H54 (cell line): ENCODE measurements at places on chromosomes 12 and 14.

DNA sequence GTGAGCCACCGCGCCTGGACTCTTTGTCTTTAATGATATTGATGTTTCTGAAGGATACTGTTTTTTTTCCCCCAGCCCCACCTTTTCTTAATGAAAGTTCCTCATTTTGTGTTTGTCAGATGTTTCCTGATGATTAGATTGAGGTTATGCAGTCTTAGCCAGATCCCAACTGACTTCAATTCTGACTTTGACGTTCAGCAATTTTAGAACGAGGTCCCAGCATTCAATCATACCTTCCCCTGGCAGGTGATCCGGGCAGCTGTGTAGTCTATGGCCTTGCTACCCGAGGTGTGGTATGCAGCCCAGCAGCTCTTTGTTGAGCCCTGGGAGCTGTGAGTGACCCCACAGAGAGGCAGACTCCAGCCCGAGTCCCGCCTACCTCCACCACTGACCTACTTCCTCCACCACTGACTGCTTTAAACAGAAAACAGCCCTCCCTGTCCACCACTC lies 82.7 kb downstream of the LGMN start:
- no peak for DNase-seq

- DNase-seq: no peak
These were observed 3.8 kb downstream of the NR4A1 start for GRCh38 chr12:52054833-52055730.

DNA sequence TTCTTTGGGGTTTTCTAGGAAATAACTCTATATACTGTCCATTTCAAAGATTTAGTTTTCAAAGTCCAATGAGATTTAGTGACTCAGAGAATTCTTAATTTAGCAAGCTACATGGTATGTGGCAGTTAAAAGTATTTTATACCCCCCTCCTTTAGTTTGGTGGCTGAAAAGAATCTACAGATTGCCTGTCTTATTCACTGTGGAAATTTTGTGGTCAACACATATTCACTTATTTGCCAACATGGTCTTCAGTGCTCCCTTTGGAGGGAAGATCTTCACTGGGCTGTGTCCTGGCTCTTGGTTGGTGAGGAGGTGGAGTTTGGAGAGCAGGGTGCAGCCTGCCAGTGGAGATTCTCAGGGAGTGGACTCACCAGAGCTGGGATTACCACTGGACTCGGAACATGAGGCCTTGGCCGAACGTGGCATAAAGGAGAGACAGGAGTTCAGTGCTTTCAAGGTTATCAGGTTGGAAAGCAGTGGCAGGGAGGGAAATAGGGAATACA lies 39.8 kb downstream of the SAMD4A start:
- DNase-seq: no peak

GRCh38 chr14:91372671-91373495 lies 44.7 kb downstream of the CCDC88C start:
- no peak for DNase-seq

DNA sequence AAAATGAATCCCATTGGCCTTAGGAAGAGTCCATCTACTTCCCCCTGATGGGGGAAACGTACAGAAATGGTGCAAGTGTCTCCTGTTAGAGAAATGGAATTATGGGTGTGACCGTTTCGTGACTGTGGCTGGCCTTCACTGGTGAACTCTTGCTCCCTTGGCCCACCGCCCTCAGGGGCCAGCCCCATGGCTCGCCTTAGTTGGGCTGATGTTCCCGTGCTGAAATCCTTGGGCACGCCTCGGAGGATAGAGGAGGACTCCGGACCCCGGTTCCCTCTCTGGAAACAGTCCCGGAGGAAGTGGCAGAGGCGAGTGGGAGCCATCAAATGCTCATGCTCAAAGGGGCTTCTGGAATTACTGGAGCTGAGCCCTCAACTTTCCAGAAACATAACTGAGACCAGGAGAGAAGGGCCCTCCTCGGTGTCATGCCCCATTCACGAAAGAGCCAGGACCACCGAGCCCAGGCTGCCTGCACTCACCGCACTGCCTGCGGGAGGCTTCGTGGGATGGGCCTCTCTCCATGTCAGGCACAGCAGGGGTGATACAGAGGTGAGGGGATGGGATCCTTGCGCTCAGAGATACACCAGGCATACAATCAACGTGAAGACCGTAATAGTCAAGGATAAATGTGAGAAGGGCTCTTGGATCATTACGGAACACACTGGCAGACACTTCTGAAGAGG lies 10.1 kb upstream of the CACNA2D4 start:
- DNase-seq: no peak

DNA sequence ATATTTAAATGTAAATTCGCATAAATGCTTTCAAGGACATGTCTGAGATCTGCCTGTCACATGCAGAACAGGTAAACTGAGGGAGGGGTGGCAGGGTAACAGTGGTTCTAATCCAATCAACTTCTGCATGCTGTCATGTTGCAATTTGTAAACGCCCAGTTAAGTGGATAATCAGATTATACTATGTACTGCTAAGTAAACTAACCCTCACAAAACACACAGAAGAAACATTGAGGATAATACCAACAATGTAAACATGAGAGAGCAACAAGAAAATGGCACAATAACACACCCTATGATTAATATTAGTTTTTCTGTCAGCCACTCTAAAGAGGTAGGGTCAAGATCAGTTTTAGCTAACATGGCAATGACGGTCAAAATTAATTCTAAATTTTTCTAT lies 123.7 kb downstream of the KIF21A start:
- no peak for DNase-seq

DNA sequence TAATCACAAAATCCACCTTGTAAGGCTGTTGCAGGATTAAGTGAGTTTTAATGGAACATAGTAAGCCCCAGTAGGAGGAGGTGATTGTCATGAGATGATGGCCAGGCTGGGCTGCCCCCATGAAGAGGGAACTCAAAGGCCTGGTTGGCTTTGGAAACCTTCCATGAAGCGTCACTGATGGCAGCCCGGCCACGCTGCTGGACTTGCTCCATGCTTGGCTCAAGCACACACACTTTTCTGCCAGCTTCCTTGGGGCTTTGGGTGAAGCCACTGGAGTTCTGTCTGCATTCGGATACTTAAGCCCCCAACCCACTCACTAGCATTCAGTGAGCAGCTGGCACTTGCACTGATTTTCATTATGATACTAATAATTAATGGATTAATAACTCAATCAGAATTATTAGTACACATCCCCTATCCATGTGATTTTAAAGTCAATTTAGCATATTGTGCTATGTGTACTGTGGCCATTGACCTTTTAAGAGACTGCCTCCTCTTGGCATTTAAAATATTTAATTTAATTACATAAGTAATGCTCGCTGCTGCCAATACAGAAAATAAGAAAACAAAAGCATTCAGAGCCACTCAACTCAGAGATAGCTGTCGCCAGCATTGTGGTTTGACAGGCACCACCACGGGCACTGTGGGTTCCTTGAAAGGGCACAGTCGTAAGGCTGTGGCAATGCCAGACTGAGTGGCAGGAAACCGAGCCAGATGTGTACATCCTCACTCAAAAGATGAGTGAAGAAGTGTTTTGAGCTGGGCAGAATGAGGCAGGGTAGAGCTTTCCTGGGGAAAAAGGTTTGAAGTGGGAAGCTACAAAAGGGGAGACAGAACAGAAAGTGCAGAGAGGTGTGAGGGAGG lies 15.9 kb downstream of the KRT85 start:
- no peak for DNase-seq

DNA sequence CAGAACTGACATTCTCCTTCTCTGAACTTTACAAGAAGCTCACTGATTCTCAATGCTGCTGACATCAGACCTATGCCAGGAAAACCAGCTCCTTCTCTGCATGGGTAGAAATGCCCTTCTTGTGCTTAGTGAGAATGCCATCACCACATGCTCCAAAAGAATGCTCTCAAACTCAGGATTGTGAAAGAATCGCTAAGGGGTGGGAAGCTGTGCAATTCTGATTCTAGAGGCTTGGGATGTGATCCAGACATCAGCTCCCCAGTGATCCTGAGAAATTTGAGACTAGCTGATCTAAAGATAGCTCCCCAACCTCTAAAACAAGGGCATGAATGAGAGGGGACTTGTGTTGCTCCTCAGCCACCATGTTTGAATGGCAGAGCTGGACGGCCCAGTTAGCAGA lies 113.2 kb downstream of the DPF3 start:
- DNase-seq: no peak

DNA sequence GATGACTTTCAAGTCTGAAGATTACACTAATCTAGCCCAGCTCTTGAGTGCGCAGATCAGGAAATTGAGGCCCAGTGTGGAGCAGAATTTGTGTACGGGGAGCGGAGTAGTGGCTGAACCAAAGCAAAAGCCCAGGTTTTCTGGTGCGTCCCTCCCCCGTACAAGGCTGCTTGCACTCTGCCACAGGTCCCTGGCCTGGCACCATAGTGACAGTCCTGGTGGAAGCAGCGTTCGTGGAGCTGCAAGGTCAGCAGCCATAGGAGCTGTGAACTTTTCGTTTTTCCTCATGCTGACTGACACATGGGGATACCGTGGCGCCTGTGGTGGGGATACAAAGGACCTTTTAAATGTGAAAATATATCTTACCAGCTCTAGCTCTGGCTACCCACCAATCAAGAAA lies 1.7 kb downstream of the EVL start:
- no peak for DNase-seq

DNA sequence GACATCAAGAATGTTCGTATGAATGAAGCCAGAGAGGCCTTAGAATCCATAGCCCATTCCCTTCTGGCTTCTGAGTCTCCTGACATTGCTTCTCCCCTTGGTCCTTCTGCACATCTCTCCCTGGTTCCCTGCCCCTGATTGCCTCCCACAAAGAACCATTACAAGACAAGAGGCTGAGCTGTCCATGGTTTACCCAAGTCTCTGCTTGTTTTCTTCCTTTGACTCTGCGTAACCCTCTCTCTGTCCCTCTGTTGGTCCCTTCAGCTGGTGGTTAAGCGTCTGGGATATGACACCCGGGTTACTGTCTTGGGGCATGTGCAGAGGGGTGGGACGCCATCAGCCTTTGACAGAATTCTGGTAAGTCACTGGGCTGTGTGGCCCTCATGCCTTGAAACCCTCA lies 15.9 kb downstream of the PFKM start:
- DNase-seq: no peak

- no peak for DNase-seq
These were observed 77.4 kb downstream of the FBXL14 start for GRCh38 chr12:1517007-1517406.

GRCh38 chr12:80189241-80189640 lies 89.9 kb downstream of the OTOGL start:
- DNase-seq: no peak

GRCh38 chr14:89465876-89466275 lies 48.8 kb upstream of the FOXN3 start:
- DNase-seq: no peak

- no peak for DNase-seq
These were observed 5.5 kb upstream of the HOXC9 start for GRCh38 chr12:53994264-53995001.

DNA sequence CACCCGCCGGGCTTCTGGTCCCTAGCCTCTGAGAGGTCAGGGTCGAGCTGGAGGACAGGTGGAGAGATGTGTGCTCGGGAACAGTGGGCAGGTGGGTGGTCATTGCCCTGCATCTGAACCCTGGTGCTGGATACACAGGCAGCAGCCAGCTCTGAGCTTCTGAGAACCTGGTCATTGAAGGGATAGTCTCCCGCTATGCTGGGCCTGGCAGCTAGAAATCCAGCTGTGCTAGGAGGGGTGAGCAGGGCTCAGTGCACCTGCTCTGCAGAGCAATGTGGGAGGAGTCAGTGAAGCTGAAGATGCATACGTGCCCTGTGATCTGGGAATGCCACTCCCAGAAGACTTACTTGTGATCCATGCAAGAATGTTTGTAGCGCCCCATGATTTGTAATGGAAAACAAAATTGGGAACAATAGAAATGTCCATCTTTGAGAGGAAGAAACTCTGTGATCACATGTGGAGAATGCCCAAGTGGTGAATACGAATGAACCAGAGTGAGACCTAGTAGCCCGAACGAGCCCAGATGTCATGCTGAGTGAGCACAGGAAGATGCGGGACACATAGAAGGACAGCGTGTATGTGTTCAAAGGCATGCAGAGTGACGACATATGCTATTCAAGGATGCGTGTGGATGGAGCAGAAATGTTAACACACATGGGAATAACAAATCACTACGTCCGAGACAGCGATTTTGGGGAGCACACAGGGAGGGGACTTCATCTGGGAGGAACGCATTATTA lies 63.4 kb downstream of the AACS start:
- DNase-seq: no peak

GRCh38 chr12:47820631-47821345 lies 1.1 kb upstream of the HDAC7 start:
- DNase-seq: peak; percentile 98

DNA sequence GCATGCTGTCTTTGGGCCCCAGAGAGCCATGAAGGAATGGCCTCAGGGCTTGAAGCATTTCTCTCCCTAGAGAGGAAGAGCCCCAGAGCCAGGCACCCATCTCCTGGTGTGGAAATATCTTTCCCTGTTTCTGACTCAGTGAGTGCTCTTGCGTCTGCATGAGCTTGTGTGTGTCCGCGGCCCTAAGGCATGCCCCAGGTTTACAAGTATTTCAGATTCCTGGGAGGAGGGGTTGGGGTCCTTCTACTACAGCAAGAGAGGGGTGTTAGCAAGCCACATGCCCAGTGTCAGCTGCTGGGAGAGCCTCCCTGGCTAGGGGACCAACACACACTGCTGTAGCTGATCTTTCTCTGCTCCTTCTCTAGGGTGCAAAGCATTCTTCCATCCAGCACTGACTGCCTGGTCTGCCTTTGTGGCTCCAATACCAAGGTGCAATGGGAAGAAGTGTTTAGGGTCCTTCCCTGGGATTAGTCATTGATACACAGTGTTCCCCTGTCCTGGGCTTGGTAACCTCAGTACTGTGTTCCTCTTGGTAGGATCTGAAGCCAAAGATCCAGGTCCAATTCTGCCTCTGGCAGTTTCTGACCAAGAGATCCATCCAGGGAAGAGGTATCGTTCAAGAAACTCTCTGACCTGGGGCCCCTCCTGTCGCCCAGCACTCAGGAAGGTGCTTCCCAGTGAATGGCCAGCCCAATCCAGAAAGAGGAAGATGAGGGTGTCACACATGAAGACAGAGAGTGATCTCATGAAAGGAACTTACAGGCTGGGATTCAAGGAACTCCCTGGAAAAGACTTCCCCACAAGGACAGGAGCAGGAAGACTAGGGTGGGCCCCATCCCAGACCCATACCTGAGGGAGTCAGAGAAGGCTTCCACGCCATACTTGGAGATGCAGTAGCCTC lies 3.1 kb downstream of the RDH16 start:
- no peak for DNase-seq

DNA sequence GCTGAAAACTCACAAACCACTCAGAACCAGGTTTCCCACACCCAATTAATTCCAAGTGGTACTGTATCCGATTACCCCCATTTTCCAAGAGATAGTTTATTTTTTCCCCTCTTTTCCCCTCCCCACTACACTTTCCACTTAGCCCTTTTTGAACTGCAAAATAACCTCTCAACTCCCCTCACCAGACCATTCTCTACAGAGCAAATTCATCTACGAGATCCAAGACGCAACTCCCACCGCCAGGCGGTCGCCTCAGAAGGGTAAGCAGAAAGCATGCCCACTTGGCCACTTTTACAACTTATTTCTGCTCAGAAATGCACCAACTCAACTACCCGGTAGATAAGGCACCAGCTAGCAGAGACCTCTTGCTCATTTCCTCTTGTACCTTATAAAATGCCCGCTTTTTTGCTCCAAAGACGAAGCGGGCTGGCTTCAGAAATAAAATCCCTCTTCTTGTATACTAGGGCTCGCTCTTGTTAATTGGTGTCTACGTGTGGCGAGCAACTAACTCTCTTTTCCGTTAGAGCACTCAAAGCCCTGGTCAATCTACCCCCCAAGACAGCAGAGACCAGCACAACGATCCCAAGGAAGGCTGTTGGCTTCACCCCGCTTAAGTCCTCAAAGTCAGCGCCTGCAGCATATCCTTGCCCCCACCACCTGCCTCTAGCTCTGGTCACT lies 910 bp upstream of the SRP54 start:
- no peak for DNase-seq
